Progenitor cell of endocrine pancreas (in vitro differentiated cells): ENCODE measurements at places on chromosomes 1 and 21.

DNA sequence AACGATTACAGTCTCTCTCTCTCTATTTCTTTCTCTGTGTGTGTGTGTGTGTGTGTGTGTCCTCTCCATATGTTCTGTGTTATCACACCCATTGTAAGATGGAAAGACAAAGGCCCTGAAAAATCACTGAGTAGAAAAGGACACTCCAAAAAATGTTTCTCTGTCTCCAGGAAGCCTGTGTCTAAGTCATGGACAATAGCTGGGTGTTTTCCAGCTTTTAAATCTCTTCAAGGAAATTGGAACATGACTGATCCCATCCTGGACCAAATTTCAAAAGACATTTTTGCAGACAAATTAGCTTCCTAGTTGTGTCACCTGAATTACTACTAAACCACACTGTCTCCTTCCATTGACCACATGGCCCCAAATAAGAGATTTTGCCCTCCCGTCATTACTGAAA lies 31.0 kb upstream of the LMX1A start:
- no peak for DNase-seq

GRCh38 chr1:16083486-16083885 lies 10.0 kb upstream of the FAM131C start:
- no peak for DNase-seq

GRCh38 chr1:197199923-197200271 lies 53.4 kb upstream of the ASPM start:
- DNase-seq, result no peak

DNA sequence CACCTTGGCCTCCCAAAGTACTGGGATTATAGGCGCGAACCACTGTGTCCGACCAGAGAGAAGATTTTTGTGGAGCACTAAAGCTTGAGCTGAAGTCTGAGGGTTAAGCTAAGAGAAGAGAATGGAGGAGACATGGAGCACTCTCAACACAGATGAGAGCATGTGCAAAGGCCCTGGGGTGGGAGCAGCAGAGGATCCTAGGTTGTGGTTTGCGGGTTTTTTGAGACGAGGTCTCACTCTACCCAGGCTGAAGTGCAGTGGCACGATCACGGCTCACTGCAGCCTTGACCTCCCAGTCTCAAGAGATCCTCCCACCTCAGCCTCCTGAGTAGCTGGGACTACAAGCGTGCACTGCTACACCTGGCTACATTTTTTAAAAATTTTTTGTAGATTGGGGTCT lies 30.5 kb downstream of the FBXO2 start:
- no peak for DNase-seq

GRCh38 chr1:37704966-37705365 lies 12.7 kb downstream of the CDCA8 start:
- no peak for DNase-seq

GRCh38 chr1:54294887-54295286 lies 94.9 kb downstream of the MRPL37 start:
- no peak for DNase-seq

DNA sequence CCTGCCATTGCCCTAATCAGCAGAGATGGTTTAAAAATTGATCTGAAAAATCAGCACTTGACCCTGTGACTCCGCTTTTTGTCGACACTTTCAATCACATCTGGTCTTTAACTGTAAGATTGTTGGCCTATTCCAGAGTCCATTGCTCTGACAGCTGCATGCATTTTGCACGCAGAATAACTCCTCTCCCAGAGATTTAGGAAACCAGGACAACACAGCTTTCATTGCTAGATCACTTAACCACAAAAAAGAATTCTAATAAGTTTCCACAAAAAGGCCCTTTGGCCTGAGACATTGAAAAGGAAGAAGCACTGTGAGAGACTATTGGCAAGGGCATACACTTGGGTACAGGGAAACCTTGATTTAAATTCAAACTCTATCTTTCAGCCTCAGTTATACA lies 373.1 kb downstream of the TGFB2 start:
- DNase-seq, result no peak

GRCh38 chr1:204178487-204179281 lies 12.5 kb upstream of the REN start:
- no peak for DNase-seq

- no peak for DNase-seq
Measured at GRCh38 chr1:206465951-206466350, 4.3 kb upstream of the IKBKE start.

DNA sequence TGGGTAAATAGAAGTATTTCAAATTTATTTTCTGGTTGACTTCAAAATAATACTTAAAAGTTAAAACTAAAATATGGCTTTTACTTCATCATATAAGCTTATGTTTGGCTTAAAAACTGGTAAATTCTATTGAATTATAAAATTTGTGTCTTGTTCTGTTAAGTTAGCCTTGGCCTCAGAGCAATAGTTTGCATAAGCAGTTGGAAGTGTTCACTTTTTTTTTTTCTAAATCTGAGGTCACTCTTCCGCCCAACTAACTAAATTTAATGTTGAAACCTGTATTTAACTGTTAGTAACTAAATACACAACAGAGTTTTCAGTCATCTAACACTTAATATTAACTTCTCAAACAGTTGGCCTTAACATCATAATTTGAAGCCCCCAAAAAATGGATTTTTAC lies 871.7 kb upstream of the ADAMTS5 start:
- no peak for DNase-seq

DNA sequence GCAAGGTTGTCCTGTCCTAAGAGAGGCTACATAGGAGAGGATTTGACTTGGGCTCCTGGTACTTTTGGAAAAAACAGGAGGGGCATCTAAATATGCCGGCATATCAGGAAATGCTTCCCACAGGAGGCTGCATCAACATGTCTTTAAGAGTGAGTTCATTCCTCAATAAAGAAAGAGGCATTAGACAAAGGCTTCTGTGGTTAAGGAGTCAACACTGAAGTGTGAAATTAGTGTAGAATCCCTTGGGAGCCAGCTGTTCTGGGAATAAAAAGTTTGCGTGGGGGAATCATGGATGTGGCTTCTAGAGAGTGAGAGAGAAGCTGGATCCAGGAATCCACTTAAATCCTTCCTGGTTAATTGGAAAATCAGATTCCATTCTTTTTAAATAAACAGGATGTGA lies 69.5 kb downstream of the DNM3 start:
- no peak for DNase-seq

DNA sequence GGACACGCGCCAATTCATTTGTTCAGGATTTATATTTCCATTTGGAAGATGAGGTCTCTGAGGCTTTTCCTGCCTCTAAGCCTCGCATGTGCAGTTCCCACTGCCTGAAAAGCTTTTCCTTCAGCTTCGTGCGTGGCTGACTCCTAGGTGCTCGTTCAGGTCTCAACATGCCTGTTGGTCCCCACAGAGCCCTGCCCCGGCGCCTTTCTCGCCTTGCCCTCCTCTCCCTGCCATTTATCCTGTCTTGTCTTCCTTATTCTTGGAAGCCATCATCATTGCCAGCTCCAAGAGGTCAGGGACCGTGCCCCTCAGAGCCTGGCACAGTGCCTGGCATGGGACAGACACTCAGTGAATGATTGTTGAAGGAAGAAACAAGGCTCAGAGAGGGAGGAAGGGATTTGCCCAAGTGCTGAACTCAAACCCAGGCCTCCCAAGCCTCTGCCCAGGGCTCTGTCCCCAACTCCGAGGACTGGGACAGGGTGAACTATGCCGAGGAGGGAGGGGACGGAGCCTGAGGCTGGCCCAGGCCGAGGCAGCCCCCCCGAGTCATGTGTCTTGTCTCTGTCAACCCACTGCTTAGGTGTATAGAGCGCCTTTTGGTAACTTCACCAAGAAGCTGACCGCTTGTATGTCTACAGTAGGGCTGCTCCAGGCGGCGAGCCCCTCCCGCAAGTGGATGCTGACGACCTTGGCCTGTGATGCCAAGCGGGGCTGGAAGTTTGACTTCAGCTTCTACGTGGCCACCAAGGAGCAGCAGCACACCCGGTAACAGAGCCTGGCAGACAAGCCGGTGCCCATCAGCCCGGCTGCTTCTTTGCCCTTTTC lies 47.3 kb downstream of the DISP3 start:
- no peak for DNase-seq

DNA sequence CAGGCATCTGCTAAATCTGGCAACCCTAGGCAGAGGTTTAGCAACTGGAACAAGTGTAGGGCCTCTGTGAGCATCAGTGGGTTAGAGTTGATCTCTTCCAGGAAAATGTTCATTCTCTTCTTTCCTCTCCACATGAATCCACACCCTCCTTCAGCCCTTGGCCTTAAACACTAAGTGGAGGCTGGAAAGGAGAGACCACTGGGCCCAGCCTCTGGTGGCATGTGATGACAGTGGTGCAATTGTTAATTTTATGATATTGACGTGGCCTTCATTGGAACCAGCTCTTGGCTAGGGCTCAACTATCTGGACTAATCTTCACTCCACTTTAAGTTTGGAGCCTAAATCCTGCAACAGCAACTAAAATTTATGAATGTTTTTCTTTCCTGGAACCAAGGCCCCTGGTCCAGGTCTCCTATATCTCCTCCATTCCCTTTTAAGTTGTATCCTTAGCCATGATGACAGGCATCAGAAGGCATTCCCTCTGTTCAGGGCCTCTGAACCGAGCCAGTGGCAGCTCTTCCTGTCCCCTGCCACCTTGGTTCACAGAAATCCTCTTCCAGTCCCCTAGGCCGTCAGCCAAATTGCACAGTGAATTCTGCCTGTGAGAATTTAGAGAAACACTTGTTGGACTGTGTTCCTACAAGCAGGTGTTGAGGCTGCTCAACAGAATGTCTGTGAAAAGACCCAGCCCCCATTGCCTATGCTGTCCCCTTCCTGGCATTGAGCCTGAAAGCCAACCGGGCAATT lies 132.2 kb downstream of the PSMG1 start:
- no peak for DNase-seq

- DNase-seq, result no peak
Measured at GRCh38 chr1:7658099-7658498, 113.0 kb upstream of the VAMP3 start.

- peak; percentile 55 for DNase-seq
Measured at GRCh38 chr1:223556414-223557129, 108.9 kb downstream of the CAPN8 start.

GRCh38 chr1:153573351-153573750 lies 7.7 kb upstream of the S100A2 start:
- no peak for DNase-seq

DNA sequence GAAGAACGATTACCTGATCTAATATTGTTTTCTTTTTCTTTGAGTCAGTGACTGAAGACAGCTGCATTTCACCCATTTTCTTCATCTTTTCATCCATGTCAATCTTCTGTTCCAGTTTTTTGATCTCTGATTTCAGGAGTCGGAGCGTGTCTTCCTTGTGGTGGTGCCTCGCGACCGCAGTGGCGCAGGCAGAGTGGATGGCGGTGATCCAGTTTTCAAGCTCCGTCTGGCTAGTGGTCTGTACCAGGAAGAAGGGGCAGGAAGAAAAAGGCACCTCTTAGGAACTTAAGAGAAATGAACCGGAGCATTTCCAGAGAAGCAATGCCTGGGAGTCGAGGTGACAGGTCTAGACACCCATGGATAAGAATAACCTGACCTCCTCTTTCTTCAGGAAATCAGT lies 118.3 kb downstream of the TIAM1 start:
- DNase-seq, result no peak

- DNase-seq, result no peak
Measured at GRCh38 chr1:218711001-218711400, 365.9 kb downstream of the TGFB2 start.

GRCh38 chr1:2449636-2450454 lies 26.2 kb upstream of the PLCH2 start:
- no peak for DNase-seq

DNA sequence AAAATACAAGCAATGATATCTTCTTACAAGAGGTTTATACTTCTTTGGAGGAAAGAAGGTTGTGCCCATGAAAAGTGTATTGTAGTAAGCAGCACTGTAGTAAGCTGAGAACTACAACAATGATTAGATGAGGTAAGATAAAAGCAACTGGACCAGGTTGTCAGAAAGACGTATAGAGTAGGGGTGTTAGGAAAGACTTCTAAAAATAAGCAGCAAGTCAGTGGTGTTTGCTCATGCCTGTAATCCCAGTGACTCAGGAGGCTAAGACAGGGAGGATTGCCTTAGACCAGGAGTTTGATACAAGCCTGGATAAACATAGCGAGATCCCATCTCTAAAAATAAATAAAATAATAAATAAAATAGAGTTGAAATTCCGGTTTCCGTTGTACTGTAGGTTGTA lies 4.3 kb upstream of the OR10X1 start:
- no peak for DNase-seq
